Activated naive CD8-positive, alpha-beta T cell treated with anti-CD3 and anti-CD28 coated beads for 36 hours (primary cell): ENCODE measurements at places on chromosomes 6 and 20. TPM values are rescaled to one million over a fixed set of nuclear protein-coding genes. Genes with fewer than 3 reads are reported as not detected.

- H3K27me3 ChIP-seq = no peaks in the 10 kb centered on the region
- no peak for DNase-seq
- H3K4me3 ChIP-seq = peak overlapping the region; percentile 68
- peak overlapping the region; percentile 91 for H3K27ac ChIP-seq
- no peaks in the 10 kb centered on the region for H3K36me3 ChIP-seq
- peaks cover 27% of the 10 kb centered on the region for H3K4me1 ChIP-seq
Observed at GRCh38 chr6:34223381-34223955, 13.2 kb upstream of the HMGA1 start.

GRCh38 chr6:158850807-158851115 is 31.6 kb upstream of the EZR start:
- H3K4me1 ChIP-seq = peaks cover 24% of the 10 kb centered on the region
- H3K36me3 ChIP-seq = no peaks in the 10 kb centered on the region
- no peak overlapping the region for H3K27ac ChIP-seq
- no peak overlapping the region for H3K4me3 ChIP-seq

GRCh38 chr6:99146711-99147110 is 199.0 kb upstream of the FBXL4 start:
- no peaks in the 10 kb centered on the region for H3K36me3 ChIP-seq
- DNase-seq = no peak
- H3K4me3 ChIP-seq = no peak overlapping the region
- no peak overlapping the region for H3K27ac ChIP-seq

- no peaks in the 10 kb centered on the region for H3K27me3 ChIP-seq
- no peaks in the 10 kb centered on the region for H3K36me3 ChIP-seq
- H3K4me1 ChIP-seq = peaks cover 25% of the 10 kb centered on the region
- H3K4me3 ChIP-seq = peak overlapping the region; percentile 29
- no peak for DNase-seq
- H3K27ac ChIP-seq = peak overlapping the region; percentile 44
Observed at GRCh38 chr6:157222201-157222981, 100.9 kb downstream of the TMEM242 start.

DNA sequence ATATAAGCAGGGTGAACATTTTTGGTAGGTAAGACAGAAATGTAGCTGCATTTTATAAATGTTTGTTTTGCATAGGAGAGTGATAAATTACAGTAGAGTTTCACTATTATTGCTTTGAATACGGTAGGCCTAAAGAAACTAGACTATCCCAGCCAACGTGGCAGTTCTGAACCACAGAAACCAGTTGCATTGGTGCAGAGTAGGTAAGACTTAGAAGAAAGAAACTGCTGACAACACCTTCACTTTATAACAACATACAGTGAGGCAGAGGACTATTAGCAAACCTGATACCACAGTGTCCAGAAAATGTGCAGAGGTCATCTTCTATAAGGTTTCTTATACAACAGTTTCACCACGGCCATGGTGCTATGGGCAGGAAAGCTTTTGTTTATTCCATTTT is 566.1 kb downstream of the KIF16B start:
- H3K27ac ChIP-seq = no peak overlapping the region
- no peaks in the 10 kb centered on the region for H3K27me3 ChIP-seq
- H3K36me3 ChIP-seq = no peaks in the 10 kb centered on the region
- H3K4me3 ChIP-seq = no peak overlapping the region

DNA sequence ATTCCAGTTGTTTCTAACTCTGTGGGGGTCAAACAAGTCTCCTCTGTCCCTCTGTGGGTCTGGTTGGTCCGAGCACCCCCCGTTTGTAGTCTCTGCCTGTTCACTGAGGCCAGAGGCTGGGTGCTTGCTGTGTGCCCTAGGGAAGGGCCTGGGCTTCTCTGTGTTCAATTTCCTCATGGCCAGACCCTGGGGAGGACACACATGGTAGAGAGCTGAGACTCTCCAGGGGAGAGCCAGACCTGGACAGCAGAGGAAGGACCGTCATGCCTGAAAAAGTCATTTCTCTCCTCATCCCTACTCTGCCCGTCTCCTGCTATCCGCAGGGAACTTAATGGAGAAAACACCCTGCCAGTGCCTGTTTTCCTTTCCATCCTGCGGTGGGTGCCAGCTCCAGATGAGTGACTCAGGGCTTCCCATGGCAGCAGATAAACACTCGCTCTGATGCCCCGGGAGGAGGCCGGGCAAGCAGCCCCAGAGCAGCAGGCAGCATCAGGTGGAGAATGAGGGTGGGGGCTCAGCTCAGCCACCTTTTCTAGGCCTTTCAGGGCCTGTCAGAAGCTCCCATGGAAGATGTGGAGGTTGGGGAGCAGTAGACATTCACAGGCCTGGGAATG is 51.9 kb downstream of the SNAI1 start:
- H3K36me3 ChIP-seq = no peaks in the 10 kb centered on the region
- H3K4me3 ChIP-seq = no peak overlapping the region
- no peak overlapping the region for H3K27ac ChIP-seq
- H3K27me3 ChIP-seq = no peaks in the 10 kb centered on the region
- no peaks in the 10 kb centered on the region for H3K4me1 ChIP-seq

DNA sequence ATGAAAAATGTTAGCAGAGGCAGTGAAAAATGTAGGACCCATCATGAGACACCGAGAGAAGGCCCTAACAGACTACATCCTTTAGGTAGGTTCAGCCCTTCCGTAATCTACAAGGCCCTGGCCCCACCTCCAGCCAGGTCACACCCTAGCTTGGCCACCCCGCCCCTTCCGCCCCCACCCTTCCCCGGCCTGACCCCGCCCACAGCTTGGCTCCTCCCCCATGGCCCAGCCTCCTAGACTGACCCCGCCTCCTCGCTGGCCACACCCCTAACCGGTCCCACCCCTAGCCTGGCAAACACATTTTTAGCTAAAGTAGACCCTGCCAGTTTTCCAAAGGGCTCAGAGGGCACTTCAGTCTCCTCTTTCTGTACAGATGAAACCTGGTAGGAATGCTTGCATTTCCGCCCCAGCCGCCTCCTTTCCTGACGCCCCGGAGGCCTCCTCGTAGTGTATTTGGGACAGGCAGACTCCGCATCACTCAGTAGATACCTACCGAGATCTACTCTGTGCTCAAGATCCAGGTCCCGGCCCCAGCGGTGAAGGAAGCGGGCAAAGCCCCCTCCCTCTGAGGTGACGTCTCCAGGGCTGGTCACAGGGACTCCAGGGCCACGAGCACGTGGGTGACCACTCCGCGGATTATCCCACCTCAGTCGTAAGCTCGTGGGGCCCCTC is 443.5 kb downstream of the PREX1 start:
- no peaks in the 10 kb centered on the region for H3K36me3 ChIP-seq
- H3K27ac ChIP-seq = no peak overlapping the region
- no peaks in the 10 kb centered on the region for H3K4me1 ChIP-seq
- DNase-seq = peak; percentile 24

- no peak overlapping the region for H3K27ac ChIP-seq
- H3K4me3 ChIP-seq = no peak overlapping the region
- no peaks in the 10 kb centered on the region for H3K27me3 ChIP-seq
- H3K36me3 ChIP-seq = no peaks in the 10 kb centered on the region
- H3K4me1 ChIP-seq = no peaks in the 10 kb centered on the region
- DNase-seq = no peak
Observed at GRCh38 chr20:11267131-11267761, 593.4 kb upstream of the JAG1 start.

DNA sequence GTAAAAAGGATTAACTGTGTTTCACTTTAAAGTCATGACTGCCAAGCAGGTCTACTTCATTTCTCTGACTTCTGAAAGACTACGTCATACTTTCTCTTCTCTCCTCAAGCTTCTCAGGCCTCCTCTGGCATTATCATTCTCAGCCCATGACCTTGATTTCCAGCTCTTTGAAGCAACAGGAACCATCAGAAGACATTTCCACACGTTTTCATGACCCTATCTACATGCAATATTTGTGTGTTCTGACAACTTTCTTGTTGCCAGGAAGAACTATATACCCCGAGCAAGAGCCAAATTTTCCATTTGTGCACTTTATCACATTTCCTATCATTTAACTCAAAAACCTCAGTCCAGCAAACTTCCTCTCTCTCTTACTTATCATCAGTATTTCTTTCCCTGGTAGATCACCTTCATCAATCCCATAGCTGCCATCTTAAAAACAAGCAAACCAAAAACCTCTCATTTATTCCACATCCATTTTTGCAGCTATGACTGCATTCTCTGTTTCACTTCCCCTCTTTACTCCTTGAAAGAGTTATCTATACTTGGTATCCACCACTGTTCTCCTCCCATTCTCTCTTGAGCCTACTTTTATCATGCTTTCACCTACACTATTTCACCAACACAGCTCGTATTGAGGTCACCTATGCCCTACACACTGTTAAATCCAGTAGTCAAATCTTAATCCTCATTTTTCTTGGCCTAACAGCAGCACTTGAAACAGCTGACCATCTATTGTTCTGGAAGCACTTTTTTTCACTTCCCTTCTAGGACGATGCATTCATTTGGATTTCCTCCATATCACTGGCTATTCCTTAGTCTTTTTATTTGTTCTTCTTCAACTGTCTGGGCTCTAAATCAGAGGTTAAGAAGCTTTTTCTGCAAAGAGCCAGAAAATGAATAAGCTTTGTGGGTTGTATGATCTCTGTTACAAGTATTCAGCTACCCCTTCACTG is 47.1 kb downstream of the STX7 start:
- no peak for DNase-seq
- no peaks in the 10 kb centered on the region for H3K27me3 ChIP-seq
- H3K27ac ChIP-seq = no peak overlapping the region

DNA sequence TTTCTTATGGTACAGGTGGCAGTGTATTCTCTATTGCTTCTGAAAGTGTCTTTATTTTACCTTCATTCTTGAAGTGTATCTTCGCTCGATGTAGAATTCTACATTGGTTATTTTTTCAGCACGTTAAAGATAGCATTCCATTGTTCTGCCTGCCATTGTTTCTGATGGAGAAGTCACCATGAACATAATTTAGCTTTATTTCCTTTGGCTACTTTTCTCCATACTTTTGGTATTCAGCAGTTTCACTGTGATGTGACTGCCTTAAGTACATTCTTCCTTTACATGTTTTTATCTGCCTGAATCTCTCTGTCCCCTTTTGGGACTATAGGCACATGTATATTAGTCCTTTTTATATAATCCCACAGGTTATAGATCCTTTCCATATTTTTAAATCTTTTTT is 19.0 kb downstream of the ZNF133 start:
- DNase-seq = no peak
- H3K27ac ChIP-seq = no peak overlapping the region
- no peaks in the 10 kb centered on the region for H3K27me3 ChIP-seq
- H3K4me1 ChIP-seq = no peaks in the 10 kb centered on the region

- H3K4me1 ChIP-seq = no peaks in the 10 kb centered on the region
- no peaks in the 10 kb centered on the region for H3K27me3 ChIP-seq
- DNase-seq = no peak
Observed at GRCh38 chr6:21149470-21149869, 444.1 kb upstream of the SOX4 start.

- H3K4me3 ChIP-seq = no peak overlapping the region
- no peak overlapping the region for H3K27ac ChIP-seq
- no peaks in the 10 kb centered on the region for H3K36me3 ChIP-seq
- no peaks in the 10 kb centered on the region for H3K27me3 ChIP-seq
- H3K4me1 ChIP-seq = peaks cover 9% of the 10 kb centered on the region
Observed at GRCh38 chr20:24747881-24748595, 201.0 kb upstream of the CST7 start.

GRCh38 chr6:140779991-140780596 is 1352.6 kb upstream of the GJE1 start:
- H3K27me3 ChIP-seq = no peaks in the 10 kb centered on the region
- H3K4me1 ChIP-seq = no peaks in the 10 kb centered on the region
- no peak overlapping the region for H3K4me3 ChIP-seq

DNA sequence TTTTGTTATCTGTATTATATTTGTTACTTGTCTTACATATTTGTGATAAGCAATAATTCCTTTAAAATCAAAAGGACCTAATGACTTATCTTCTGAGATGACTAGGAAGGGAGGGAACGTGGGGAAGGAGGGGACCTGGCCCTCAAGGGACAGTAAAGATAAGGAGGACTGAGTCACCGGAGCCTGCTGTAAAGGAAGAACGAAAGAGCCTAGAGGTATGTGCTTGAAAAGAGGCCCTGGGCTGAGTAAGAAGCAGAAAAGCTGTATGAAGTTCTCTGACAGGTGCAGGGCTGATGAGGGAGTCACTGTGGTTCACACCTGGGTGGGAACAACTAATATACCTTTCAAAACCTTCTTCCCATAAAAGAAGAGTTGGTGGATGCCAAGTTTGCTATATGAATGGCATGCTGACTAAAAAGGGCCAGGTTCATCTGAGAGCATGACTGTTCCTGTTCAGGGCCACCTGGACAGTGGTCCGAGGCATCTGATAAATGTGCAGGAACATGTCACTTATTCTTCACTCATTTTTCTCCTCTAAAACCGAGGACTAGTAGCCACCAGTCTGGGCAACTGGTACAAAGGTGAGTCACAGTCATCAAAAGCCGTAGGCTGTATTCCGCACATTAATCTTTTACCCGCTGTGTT is 111.3 kb downstream of the TNFAIP3 start:
- H3K36me3 ChIP-seq = no peaks in the 10 kb centered on the region
- no peak for DNase-seq
- no peaks in the 10 kb centered on the region for H3K27me3 ChIP-seq

DNA sequence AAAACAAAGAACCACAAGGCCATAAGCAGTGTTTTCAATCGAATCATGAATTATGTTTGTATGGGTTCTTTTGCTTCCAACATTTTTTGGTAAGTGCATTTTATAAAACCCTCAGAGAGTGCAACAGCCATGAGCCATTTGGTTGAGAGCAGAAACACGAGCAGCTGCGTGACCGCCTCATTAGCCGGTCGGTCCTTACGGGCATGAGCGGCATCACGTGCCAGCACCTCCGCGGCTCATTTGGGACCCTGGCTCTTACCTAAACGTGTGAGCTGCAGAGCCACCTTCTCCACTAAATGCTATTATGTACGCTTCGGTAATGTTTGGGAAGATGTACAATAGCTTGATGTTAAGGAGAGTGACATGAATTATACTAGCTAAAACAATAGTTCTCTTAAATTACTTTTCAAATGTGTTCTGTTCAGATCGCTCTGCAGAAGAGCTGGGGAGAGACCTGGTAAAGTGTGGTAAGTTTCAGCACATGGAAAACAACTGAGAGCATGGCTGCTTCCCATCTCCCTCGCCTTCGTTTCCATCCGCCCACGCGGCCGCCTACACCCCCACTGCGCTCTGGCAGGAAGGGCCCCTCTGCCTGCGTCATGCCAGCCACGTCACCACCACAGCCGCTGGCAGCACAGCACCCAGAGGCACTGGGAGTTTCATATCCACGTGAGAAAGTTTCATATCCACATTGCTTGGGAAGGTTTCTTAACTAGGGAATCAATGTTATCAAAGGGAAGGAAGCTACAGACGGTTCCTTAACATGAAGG is 23.7 kb upstream of the PDE10A start:
- H3K36me3 ChIP-seq = no peaks in the 10 kb centered on the region
- H3K27ac ChIP-seq = no peak overlapping the region
- no peak overlapping the region for H3K4me3 ChIP-seq
- no peak for DNase-seq
- no peaks in the 10 kb centered on the region for H3K27me3 ChIP-seq

GRCh38 chr6:41974281-41974825 is 32.7 kb upstream of the CCND3 start:
- no peak for DNase-seq
- H3K36me3 ChIP-seq = peaks cover 18% of the 10 kb centered on the region
- peaks cover 75% of the 10 kb centered on the region for H3K4me1 ChIP-seq
- no peak overlapping the region for H3K4me3 ChIP-seq
- peak overlapping the region; percentile 87 for H3K27ac ChIP-seq

Gene KIF25
- total RNA-seq = not detected

Gene ZBP1
- 1.2 TPM for total RNA-seq

Gene TMC2
- not detected for total RNA-seq

Gene TOX2
- 0.45 TPM for total RNA-seq

Gene HEY2
- not detected for total RNA-seq

Gene TFEB
- 9.3 TPM for total RNA-seq
